Stimulated activated CD4-positive, alpha-beta T cell treated with anti-CD3 and anti-CD28 coated beads, Interleukin-4, amount 100 ng/mL, for 4 hours (primary cell): ENCODE measurements at places on chromosomes 7 and 10.

DNA sequence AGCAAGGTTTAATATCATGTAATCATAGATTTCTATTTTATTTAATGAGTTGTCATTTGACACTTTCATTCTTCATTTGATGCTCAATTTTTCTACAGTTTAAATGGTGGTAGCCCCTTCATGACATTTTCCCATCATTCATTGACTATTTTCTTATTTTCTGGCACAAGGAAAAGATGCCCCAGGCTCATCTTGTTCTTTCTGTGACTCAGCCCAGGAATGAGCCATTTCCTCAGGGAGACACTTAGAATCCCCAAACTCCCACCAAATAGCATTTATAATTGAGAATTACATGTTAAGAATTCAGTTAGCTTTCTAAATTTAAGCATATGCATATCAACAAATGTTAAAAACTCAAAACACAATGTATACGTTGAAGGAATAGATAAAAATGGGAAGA lies 222.3 kb downstream of the KIF20B start:
- no peak for DNase-seq

DNA sequence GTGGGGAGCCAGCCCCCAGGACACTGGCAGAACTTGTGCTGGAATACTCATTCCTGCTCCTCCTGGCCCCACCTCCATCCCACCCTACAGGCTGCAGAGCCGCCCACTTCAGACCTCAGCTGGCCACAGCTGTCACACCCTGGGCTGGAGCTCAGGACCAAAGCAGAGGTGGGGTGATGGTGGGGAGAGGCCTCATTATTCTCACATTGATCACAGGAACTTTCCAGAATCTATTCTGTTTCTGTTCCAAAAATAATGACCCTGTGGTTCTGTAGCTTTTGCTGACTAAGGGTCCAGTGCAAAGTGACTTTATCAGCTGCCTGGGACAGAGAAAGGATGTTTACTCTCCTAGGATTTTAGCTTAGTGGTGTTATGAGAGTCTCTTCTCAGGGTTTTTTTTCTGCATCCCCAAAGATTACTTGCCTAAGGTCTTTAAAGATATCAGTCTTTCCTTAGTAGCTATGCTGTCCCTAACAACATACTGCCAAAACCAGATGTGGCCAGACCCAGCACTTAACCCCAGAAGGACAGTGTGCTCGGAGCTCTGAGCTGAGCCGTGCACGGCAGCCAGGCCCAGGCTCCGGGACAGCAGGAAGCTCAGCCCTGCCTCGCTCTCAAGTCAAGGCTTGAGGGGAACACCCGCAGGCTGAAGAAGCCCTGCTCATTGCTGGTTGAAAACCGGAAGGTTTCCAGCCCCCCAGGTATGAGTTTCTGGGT lies 223.3 kb downstream of the MLLT10 start:
- no peak for DNase-seq

DNA sequence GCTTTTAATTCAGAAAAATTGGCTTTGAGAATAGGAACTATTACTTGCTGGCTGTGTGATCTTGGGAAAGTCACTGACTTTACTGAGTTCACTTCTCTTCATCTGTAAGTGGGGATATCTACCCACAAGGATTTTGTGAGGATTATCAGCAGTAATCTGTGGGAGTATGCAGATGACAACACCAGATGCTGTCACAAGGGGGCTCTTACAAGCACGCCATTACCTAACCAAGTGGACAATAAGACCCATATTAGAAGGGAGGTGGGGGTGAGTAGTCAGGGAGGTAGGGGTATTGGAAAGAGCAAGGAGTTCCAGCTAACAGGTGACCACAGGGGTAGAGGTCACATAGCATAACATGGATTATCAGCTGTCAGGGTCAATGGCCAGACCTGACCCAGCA lies 569.4 kb downstream of the SUGCT start:
- DNase-seq, result no peak

- DNase-seq, result no peak
Measured at GRCh38 chr7:153185936-153186335, 426.4 kb downstream of the ACTR3B start.

GRCh38 chr10:6702030-6702429 lies 122.0 kb upstream of the PRKCQ start:
- no peak for DNase-seq

- no peak for DNase-seq
Measured at GRCh38 chr7:84783141-84783778, 403.6 kb downstream of the SEMA3D start.

DNA sequence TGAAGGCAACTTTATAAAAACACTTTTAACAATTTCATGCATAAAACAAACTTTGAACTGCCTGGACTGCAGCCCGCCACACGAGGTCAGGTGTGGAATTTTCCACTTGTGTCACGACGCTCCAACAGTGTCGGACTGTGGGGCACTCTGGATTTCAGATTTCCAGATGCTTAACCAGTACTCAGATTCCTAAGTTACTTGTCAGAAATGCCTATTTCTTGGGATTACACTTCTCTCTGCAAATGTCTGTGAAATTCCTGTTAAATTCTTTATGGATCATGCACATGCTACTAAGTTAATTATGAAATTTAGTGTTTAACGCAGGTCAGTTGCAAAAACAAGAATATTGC lies 473 bp upstream of the GPER1 start:
- DNase-seq, result no peak

DNA sequence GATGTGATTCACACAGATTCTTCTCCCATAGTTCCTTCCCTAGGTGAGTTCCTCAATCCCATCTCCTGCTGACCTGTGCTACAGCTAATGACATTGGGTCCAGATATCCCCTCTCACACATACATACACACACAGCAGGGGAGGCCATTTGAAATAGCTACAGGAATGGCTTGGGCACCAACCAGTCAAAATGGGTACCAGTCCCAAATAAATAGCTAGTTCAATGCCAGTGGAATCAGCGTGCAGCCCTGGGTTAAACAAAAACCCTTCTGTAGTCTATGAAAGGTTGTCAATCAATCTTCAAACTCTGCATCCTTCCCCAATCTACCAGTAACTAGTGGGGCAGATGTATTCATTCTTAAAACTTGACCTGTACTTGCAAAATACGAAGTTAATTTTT lies 9.3 kb downstream of the PNLIPRP2 start:
- no peak for DNase-seq

- DNase-seq, result no peak
Measured at GRCh38 chr10:76021398-76021797, 590.0 kb downstream of the LRMDA start.
